ENCODE measurements at places on chromosomes 13 and 19. TPM values are rescaled to one million over a fixed set of nuclear protein-coding genes. Genes with fewer than 3 reads are reported as not detected.

Gene ZNF723
- total RNA-seq = not detected

Gene TPT1
- total RNA-seq = 3,017 TPM

Gene SOX1
- total RNA-seq = 4.3 TPM

DNA sequence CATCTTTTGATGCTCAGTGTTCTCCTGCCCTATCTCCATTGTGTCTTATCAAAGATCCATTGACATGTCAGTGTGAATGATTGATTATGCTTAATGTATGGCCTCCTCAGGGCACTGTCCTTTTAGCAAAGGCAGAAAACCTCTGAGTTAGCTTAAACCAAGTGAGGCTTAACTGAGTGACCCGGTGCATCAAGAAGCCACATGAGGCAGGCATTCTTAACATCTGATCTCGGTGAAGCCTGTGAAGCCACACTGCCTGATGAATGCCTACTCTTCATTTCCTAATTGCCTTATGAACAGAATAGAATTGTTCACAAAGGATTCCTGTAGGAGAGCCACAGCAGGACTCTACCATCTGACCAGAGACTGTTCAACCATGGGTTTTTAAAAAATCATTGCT, 168.1 kb upstream of the SOX21 start:
- ATAC-seq = peak; percentile 31

- ATAC-seq = no peak
These were observed 436.5 kb downstream of the KCTD12 start for GRCh38 chr13:76449716-76450115.

DNA sequence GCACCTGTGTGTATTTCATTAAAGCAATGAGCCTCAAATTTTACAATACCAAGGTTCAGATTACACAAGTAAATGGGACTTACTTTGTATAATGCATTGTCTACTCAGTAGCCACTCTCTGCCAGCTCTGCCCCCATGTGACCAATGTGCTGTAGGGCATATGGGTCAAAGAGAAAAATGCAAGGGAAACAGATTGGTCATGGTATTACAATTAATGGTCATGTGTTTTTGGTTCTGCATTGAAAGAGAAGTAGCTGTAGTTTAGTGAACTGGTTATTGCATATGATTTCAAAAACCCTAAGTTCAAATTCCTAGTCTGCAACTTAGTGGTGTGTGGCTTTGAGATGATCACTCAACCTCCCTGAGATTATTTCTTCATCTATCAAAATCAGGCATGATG, 545.4 kb downstream of the SUCLA2 start:
- no peak for ATAC-seq

DNA sequence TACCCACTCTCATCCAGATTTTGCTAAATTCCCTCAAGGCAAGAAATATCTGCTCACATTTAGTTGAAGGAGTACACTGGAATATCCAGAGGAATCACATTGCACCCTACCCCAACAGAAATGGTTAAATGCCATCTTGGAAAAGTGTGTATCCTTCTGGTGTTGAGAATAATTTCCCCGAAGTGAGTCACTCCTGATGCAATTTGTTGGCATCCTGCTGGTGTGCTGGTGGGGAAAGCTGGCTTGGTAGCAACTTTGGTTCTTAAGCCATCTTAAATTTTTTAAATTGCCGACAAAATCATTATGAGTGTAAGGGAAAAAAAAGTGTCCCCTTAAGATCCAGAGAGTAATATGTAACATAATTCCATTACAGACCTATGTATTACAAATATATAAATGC, 337.3 kb upstream of the DACH1 start:
- no peak for ATAC-seq

GRCh38 chr13:83815598-83815997, 66.7 kb downstream of the SLITRK1 start:
- no peak for ATAC-seq

- no peak for ATAC-seq
These were observed 429.8 kb downstream of the FOXO1 start for GRCh38 chr13:40236566-40237168.

- peak; percentile 52 for ATAC-seq
These were observed 545 bp downstream of the NACC1 start for GRCh38 chr19:13118424-13119193.

All from motor neuron (in vitro differentiated cells).